ENCODE measurements at places on chromosomes 1 and 21. TPM values are rescaled to one million over a fixed set of nuclear protein-coding genes. Genes with fewer than 3 reads are reported as not detected.

- H3K4me1 ChIP-seq: peaks cover 31% of the 10 kb centered on the region
- H3K4me3 ChIP-seq: no peak overlapping the region
- H3K27me3 ChIP-seq: no peaks in the 10 kb centered on the region
- DNase-seq: peak; percentile 23
Observed at GRCh38 chr1:94654031-94654430, 112.5 kb upstream of the F3 start.

The OR10Z1 gene
- total RNA-seq: not detected

DNA sequence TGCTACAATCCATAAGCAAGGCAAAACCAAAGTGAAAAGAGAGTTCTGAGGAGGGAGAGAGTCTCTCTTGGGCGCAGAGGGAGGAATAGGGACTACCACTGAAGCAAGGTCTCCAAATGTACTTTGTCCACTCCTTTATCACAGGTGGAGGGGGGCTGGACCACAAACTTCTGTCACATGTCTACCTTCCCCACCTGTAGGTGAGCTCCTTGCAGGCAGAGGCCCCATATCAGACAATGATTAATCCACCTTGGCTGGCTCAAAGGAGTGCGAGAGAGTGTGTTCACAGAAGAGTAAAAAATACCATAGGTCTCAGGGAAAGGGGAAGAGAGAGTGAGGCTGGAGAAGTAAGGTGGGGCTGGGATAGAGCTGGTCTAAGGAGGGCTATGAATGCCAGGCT lies 4.5 kb downstream of the BEND5 start:
- DNase-seq: no peak
- no peaks in the 10 kb centered on the region for H3K36me3 ChIP-seq
- no peak overlapping the region for H3K27ac ChIP-seq
- no peaks in the 10 kb centered on the region for H3K4me1 ChIP-seq
- H3K27me3 ChIP-seq: peaks cover 4% of the 10 kb centered on the region

DNA sequence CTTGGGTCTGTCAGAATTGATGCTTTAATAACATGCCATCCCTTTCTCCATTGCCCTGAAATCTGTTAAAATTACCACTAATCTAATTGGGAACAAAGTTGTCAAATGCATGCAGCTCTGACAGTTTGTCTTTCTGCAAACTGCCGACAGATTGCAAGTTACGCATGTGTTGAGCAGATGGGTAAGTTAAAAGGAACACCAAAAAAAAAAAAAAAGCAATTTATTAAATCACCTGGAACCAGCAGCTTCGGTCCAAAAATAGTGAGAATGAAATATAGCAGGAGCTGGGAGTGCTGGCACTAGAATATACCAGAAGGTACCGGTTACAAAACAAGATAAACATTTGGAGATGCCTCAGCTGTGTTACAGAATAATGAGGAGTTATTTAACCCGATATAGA lies 149.6 kb upstream of the C1orf87 start:
- no peaks in the 10 kb centered on the region for H3K27me3 ChIP-seq
- H3K27ac ChIP-seq: no peak overlapping the region
- H3K4me3 ChIP-seq: no peak overlapping the region
- no peaks in the 10 kb centered on the region for H3K36me3 ChIP-seq

DNA sequence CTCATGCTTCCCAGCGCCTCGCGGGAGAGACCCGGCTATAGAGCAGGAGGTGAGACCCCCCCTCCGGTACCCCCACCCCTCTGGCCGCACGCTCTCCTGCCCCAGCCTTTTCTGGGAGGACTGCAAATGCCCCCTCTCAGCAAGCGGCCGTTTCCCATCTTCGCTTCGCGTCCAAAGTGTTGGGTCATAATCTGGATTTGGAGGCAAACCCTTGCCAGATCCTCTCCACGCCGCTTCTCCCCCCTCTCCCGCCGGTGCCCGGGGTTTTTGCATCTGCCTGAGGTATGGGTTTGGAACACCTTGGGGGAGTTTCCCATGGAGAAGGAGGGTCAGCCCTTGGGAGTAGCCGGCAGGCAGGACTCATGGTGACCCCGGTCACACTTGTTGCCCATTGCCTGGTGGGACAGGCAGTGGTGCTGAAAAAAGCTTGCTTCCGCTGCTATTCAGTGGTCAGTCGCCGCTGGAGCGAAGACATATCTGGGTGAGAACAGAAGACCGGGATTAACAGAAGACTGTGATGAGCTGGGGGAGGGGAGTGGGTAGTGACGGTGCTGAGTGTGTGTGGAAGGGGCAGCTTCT lies 935 bp downstream of the KCNK2 start:
- H3K27me3 ChIP-seq: peaks cover 2% of the 10 kb centered on the region
- H3K4me3 ChIP-seq: no peak overlapping the region
- no peaks in the 10 kb centered on the region for H3K36me3 ChIP-seq
- no peak overlapping the region for H3K27ac ChIP-seq
- H3K4me1 ChIP-seq: no peaks in the 10 kb centered on the region

- no peak overlapping the region for H3K4me3 ChIP-seq
- no peak for DNase-seq
- no peak overlapping the region for H3K27ac ChIP-seq
Observed at GRCh38 chr1:111786669-111787207, 31.0 kb downstream of the DDX20 start.

DNA sequence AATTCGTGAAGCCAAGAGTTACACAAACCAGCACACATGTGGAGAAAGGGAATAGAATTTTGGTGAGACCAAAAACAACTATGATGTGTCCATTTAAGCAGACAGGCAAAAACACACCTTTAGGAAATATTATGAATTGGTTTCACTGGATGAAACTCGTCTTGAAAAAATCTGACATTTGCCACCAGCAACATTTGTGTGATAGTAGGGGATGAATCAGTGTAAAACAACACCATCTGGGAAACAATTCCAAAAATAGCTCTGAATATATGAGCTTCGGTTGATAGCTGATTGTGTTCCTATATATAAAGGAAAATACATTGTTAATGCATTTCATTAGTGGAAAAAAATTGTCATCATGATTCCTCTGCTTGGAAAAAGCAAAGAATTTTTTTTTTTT lies 327.8 kb downstream of the PAPPA2 start:
- H3K27ac ChIP-seq: no peak overlapping the region
- H3K36me3 ChIP-seq: no peaks in the 10 kb centered on the region
- no peak for DNase-seq
- H3K4me1 ChIP-seq: no peaks in the 10 kb centered on the region
- H3K4me3 ChIP-seq: no peak overlapping the region

Data from HepG2 (cell line).